ENCODE measurements at places on chromosomes 4 and X.
A peak's percentile ranks its signal among the peaks of the same experiment; 100 is the strongest.

GRCh38 chr4:106502106-106502699 lies 133.6 kb upstream of the GIMD1 start:
- no peak for DNase-seq

DNA sequence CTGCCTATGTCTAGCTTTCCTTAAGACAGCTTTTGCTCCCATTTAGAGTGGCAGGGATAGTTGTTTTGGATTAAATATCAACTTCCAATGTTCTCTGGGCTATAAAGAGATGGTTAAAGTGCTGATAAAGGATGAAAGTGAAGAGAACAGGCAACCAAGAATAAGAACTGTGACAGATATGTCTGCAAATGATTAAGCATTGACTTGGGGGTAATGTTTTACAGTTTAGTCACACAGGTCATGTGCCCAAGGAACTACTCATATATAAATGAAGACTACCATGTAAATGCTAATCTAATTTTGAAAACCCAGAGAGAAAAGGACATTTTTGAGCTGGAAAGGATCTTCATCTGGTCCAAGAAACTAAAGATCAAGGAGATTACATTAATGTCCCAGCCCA lies 42.1 kb downstream of the RBMX2 start:
- DNase-seq: no peak

- DNase-seq: no peak
Measured at GRCh38 chrX:111567542-111568255, 56.3 kb downstream of the SERTM2 start.

- DNase-seq: peak; percentile 83
Measured at GRCh38 chr4:153064571-153064970, 128.4 kb downstream of the FHDC1 start.

- DNase-seq: no peak
Measured at GRCh38 chr4:22235698-22236097, 280.2 kb downstream of the ADGRA3 start.

DNA sequence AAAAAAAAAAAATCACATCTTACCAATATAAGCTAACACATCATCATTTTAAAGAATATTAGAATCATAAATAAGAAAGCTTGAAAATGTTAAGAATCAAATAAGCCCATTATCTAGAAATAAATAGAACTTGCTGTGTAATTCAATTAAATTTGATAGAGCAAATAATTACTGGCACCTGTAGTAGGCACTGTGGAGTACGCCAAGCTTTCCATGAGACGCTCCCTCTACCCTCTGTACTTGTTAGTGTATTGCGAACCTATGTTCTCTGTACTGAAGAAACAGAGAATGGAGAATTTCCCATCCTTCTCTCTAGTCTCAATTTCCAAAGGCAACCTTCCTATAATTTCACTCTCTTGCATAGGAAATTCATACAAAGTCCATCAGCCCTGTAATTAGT lies 61.7 kb upstream of the HAND2 start:
- no peak for DNase-seq

GRCh38 chrX:150499240-150499639 lies 69.2 kb upstream of the MTM1 start:
- no peak for DNase-seq

GRCh38 chr4:41611124-41611838 lies 73.3 kb downstream of the LIMCH1 start:
- no peak for DNase-seq

- peak; percentile 94 for DNase-seq
Measured at GRCh38 chr4:88523325-88524129, at the start of gene PYURF. Gene PYURF (minus strand): TSS chr4:88523776. CDS start chr4:88523700, 76 bp downstream.

GRCh38 chr4:1204828-1205585 lies 32.6 kb upstream of the SPON2 start:
- DNase-seq: no peak

- DNase-seq: no peak
Measured at GRCh38 chr4:185256446-185256845, 47.0 kb downstream of the SNX25 start.

- DNase-seq: no peak
Measured at GRCh38 chr4:112002248-112002661, 143.0 kb upstream of the FAM241A start.

DNA sequence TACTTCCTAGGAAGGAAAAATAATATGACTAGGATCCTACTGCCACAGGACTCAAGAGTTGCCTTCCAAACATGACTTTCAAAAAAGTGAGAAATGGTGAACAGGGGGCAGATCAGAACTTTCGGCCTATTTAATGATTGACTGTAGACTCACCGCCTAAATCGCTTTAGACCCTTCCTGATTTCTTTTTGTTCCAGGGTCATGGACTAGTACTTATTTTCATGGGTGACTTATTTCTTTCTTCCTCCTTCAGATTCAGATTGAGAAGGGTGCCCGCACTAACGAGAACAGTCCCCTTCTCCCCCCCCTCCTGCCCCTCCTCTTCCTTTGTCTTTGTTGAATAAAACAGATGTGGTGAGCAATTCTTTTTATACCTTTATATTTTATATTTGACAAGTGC lies 48.0 kb upstream of the KLHL8 start:
- no peak for DNase-seq

DNA sequence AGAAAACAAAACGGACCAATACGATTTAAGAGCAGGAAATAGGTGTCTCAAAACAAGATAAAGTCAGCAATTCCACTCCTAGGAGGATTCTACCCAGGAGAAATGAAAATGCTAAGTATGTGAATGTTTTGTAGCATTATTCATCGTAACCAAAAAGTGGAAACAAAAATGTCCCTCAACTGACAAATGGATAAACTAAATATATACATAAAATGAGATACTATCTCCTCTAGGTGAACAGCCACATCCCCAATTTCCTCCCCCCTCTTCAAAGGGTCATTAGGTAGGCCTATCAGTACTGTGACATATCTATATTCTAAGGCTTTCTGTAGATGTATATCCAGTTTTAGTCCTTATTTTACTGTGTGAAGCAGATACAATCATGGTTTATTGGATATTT lies 18.0 kb downstream of the DDX3X start:
- no peak for DNase-seq

DNA sequence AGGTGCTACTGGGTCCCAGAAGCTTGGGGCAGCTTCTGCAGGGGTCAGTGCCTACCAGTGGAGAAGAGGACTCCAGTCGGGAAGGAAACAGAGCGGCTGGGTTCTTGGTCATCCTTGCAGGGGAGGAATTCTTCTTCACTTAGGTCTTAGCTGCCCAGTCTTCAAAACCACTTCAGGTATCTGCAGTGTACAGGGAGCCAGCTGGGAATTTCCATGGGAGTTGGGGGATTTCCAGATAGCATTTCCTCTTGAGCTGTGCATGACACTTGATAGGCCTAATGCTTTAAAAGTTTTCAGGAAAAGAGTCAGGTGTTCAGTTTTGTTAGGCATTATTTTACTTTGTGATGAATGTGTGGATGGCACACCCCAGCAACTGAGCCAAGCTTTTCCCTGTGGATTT lies 58.1 kb upstream of the ENPP6 start:
- DNase-seq: no peak

- DNase-seq: no peak
Measured at GRCh38 chrX:134646691-134647090, 11.6 kb downstream of the PLAC1 start.

GRCh38 chr4:152590179-152591031 lies 54.5 kb upstream of the FBXW7 start:
- peak; percentile 36 for DNase-seq

DNA sequence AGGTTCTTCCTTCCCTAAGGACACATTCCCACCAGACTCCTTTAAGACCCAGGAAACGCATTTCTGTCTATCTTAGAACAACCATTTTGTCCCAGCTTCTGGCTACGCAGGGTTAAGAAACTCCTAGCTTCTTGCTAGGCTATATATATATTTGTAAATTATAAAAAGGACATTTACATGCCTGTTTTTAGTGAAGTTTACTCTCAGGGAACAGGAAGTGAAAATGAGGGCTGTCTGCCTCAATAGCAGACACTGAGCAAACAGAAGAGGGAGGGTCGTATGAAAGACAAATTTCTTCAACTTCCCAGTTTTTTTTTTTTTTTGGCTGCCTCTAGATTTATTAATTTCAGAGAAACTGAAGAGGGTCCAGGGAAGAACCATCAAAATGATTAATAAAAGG lies 9.3 kb upstream of the FRMPD3 start:
- DNase-seq: no peak

GRCh38 chrX:39654183-39654925 lies 443.4 kb downstream of the BCOR start:
- no peak for DNase-seq

DNA sequence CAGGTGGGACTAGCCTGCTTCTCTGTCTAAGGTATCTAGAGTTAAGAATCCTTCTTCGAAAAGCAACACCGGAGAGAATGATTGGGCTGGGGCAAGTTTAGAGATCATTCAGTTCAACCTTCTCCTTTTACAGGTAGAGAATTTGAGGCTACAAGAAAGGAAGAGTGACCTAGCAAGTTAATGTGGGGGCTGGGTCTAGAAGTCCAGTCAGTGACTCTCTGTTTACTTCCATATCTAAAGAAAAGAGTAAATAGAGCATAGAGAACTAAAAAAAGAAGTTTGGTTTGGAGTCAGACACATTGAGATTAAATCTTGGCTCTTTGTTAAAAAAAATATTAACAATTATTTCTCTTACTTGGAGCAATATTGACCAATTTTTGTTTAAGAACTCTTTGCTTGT lies 64.1 kb upstream of the NPNT start:
- DNase-seq: no peak

DNA sequence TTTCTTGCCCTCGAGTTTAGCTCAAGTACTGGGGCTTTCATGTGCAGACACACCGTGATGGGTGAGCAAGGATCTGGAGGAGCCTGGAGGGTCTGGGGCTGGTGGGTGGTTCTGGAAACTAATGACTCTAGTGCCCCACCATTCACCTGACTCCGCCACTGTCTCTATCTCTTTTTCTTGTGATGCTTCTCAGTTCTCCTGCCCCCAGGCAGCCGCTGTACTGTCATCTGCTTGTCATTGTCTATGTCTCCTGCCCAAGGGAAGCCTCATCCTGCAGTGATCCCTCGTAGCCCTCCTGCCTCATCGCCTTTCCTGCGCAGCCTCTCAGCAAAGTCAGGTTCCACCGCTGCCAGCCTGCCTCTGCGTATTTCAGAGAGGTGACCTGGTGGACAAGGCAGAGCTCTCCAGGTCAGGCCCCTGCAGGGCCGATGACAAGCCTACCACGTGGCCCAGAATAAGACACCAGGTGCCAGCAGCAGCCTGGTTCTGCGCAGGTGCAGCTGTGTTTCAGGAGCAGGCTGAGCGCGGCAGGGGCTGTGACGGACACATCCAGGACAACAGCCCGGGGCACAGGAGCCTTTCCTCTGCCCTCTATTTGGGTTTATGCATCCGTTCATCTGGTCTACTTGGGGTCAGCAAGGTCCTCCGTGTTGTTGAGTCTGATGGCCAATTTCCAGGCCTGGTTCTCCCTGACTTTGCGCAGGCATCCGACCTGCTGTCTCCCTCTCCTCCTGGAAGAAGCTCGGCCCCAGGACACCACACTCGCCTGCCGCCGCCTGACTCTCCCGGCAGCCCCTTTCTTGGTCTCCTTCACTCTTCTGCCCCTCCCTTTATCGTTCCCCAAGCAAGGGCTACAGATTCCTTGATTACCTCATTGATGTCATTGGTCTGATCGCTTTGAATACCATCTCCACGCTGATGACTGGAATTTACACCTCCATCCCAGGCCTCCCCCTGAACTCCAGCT lies 30.9 kb upstream of the CDKN2AIP start:
- DNase-seq: no peak

- DNase-seq: no peak
Measured at GRCh38 chrX:66751136-66751782, 112.4 kb upstream of the EDA2R start.

DNA sequence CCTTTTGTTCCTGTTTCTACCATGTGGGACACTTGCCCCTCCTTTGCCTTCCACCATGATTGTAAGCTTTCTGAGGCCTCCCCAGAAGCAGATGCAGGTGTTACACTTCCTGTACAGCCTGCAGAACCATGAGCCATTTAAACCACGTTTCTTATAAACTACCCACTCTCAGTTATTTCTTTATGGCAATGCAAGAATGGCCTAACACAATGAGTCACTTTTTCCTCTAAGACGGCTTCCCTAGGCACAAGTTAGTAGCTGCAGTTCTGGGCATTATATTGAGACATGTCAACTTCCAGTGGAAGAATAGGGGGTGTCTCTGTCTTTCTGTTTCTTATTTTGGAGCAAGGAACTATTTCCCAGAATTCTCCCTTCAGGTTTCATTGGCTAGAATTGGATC lies 32.9 kb upstream of the DIPK2B start:
- DNase-seq: no peak

- DNase-seq: peak; percentile 22
Measured at GRCh38 chrX:134718105-134718965, 60.1 kb upstream of the PLAC1 start.

DNA sequence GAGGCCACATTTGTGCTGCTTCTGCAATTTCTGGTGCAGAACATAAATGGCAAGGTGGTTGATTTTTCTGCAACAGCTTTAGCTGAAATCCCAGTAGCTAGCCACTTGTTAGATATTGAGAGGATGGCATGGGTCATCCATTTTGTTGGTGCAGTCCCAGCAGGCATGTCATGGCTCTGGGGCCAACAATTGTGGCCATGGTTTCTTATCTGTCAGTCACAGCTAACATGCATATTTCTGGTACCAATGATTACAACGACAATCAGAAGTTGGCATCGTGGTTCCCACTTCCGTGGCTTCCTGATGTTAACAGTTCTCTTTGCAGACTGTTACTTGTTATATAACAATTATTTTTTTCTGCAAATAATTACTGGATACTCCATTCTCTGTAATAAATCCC lies 42.8 kb upstream of the PRKG2 start:
- DNase-seq: no peak

GRCh38 chr4:185513489-185514181 lies 21.7 kb downstream of the PDLIM3 start:
- no peak for DNase-seq

GRCh38 chr4:182280436-182281111 lies 37.4 kb downstream of the TENM3 start:
- DNase-seq: peak; percentile 23

GRCh38 chr4:155995069-155995468 lies 41.4 kb upstream of the CTSO start:
- no peak for DNase-seq

DNA sequence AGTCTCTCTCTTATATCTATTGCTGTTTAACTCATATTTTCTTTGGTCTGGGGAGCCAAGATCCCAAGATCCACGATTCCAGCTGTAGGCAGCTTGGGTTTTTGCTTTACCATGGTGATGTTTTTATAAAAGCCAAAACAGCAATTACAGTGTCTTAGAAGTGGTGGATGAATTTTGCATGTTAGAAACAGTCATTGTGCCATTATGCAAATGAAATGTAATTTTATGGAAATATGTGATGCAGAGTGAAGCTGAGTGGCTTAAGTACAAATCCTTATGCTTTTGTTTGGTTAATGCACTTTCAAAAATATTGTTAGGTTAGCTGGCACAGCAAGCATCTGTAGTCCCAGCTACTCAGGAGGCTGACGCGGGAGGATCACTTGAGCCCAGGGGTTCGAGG lies 32.8 kb upstream of the PTTG2 start:
- no peak for DNase-seq

- no peak for DNase-seq
Measured at GRCh38 chr4:180197471-180197870, 2045.7 kb upstream of the TENM3 start.

DNA sequence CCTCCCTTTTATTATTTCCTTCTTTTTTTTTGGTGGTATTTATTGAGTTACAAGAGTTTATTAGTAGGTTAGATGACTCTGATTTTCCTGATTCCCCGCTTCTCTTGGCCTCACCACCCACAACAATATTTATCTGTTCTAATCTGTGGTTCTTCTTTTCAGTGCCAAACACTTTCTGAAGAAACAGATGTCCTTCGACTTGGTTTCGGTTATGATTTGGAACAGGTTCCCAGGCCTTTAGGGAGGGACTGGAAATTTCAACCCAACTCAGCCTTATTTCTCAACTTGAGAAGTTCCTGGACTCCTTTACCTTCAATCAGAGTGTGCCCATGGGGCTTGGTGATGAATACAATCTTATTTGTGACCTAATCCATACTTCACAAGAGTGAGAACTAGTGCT lies 108.1 kb downstream of the UCHL1 start:
- DNase-seq: peak; percentile 35

Measured in lower leg skin (tissue), 4 donors.